ENCODE measurements at places on chromosomes 5 and 9.

DNA sequence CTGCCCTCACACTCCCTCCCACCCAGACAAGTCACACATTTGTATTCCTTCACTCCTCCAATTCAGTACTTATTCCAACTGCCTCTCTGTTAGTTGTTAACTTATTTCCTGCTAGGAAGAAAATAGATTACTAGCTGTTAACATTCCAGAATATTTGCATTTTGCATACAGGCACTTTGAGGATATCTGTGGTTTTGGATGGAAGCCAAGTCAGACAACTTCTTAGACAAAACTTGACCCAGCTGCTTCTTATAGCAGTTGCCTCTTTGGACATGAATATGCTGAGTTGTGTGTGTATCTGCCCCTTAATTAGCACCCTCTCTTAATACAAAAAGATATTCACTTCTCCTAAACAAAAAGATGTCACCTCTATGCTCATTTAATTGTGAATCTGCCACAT is 1280.6 kb upstream of the ACO1 start:
- no peak for DNase-seq

DNA sequence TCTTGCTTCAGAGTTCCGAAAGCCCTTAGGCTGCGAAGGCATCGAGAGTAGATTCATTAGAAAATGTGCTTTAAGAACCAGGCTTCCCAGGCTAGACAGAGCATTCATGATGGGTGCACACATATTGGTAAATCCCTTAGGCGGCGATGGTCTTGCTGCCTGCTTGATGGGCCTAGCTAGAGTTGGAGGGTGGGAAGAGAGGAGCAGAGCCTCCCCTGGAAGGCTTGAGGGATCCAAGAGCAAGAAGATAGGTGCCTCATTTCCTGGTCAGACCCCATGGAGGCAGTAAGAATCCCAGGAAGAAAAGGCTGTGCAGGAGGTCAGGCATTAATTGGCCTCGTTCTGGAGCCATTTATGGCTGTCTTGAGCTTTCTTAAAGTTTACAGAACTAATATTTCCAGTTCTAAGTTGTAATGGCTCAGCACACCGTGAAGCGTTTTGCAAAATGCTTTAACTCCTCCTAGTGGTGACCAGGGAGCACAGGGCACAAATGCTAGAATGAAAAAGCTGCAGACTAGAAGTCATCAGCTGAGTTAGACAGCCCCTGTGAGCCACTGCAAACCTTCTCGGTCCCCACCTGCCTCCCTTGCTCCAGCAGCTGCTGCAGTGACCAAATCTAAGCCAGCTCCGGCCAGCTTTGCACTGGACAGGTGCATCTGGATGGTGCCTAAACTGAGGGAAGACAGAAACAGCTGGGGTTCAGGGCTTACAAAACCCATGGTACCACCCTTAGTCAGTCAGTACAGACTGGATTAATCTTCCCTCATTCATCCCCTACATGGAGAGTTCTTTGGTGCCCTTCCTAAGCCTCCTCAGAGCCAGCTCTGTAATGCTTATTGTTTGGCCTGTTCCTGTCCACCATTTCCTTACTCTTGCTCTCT is 14.7 kb downstream of the SLC45A2 start:
- DNase-seq: peak; percentile 66

DNA sequence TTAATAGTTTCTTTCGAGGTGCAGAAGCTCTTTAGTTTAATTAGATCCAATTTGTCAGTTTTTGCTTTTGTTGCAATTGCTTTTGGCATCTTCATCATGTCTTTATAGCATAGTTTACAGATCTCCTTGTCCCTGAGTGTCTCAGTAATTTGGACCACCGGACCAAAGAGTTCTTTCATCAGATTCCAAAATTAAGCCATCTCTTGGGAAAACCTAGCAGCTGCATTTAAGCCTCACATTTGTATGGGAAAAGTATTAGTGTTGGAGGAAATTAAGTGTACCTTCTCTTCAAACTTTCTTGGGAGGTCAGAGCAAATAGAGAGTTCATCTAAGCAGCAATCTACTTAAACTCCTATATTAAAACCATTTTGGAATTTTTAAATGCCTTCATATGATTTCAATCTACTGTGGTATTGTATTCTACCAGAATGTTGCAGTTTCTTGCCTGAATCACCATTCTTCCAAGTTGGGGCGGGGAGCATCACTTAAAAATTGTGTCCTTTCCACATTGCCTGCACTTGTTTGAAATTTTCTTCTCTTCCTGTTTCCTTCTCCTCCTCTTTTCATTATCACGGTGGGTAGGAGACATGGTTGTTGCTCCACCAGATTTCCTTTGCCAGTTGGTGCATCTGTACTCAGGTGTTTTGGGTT is 97.3 kb upstream of the DAB2 start:
- DNase-seq: no peak

DNA sequence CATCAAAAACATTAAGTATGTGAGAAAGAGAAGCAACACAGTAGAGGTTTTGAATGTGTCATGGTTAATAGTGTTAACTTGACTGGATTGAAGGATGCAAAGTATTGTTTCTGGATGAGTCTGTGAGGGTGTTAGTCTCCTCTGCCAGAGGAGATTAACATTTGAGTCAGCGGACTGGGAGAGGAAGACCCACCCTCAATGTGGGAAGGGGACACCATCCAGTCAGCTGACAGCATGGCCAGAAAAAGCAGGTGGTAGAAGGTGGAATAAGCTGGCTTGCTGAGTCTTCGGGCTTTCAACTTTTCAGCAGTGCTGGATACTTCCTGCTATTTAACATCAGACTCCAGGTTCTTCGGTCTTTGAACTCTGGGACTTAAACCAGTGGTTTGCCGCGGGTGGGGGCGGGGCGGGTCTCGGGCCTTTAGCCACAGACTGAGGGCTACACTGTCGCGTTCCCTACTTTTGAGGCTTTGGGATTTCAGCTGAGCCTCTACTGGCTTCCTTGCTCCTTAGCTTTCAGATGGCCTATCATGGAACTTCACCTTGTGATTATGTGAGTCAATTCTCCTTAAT is 309.9 kb upstream of the ST8SIA4 start:
- DNase-seq: no peak

DNA sequence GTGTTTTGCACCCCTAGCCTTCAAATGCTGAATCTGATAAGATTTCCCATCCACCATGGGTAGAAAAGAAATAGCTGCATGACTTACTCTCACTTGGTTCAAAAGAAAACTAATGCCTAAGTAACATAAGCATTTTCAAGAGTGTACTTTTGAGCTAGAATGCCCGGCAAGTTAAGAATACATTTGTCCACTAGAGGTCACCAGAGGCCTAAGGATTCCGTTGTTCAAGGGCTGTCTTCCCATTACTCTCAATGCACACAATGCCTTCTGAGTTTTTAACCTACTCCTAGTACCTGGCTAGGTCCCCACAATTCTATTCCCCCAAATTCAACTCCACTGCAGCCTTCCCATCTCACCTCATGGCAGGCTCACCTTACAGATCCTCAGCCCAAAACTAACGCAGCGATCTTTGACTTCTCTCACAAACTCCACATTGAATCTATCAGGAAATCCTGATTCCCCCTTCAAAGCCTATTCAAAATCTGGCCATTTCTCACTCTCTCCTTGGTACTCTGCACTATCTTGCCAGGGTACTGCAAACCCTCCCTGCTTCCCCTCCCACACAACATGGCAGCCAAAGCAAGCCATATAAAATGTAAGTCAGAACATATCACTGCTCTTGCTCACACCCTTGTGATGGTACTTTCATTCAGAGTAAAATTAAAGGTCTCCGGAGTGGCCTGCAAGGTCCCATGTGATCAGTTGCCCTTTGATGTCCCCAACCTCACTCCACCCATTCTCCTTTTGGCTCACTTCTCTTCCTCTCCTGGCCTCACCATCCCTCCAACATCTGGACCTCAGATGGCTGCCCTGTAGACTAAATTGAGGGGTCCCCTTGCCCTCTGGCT is 13.4 kb downstream of the OXCT1 start:
- DNase-seq: peak; percentile 59

DNA sequence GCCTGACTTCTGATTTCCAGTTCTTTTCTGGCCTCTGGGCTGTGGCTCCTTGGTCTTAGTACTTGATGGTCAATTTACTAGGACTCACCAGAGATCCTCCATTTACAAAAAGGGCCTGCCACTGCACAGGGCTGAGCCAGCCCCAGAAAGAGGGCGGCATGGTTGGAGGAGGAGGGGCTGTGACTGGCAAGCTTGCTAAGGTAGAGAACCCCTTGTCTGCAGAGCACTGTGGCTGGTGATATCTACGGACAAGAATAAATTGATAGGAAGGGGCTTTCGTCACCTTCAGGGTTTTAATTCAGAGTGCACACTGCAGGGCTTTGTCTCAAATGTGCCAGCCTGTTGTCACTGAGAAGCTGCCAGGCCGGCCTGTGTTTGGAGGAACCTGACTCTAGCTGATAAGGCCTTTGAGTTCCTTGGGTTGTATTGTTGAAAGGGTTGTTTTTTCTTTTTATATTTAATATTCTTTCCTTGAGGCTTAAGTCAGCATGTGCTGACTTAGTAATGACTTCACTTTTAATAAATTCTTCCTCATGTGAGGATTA is 15.1 kb downstream of the SLC22A5 start:
- DNase-seq: no peak

DNA sequence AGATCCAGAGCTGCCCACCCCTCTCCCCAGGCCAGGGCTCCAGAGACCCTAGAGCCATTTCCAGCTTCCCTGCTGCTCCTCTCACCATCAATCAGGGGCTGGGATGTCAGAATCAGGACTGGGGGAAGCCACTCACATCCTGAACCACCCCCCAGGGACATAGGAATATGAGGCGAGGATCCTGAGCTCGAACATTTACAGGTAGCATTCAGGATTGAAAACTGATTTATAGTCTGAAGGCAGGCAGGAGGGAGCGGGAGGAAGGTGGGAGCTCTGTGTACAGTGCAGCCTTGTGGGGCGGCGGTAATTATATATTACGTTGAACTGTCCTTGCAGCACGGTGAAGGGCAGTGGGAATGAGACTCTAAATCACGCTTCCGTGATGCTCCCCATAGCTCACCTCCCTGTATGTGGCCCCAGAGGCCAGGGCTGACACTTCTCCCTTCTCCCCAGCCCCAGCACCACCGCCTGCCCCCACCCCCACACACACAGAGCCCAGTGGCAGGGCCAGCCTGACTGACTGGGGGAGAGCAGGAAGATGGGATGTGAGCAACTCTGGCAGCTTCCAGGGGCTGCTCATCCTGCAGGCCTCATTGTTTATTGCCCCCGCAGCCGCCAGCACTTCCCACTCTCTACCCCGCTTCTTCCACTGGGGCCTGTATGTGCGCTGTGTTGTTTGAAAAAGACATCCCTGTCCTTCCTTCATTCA is 76.0 kb upstream of the HSPA9 start:
- DNase-seq: no peak

GRCh38 chr5:147750065-147750464 is 32.5 kb downstream of the JAKMIP2 start:
- DNase-seq: no peak

DNA sequence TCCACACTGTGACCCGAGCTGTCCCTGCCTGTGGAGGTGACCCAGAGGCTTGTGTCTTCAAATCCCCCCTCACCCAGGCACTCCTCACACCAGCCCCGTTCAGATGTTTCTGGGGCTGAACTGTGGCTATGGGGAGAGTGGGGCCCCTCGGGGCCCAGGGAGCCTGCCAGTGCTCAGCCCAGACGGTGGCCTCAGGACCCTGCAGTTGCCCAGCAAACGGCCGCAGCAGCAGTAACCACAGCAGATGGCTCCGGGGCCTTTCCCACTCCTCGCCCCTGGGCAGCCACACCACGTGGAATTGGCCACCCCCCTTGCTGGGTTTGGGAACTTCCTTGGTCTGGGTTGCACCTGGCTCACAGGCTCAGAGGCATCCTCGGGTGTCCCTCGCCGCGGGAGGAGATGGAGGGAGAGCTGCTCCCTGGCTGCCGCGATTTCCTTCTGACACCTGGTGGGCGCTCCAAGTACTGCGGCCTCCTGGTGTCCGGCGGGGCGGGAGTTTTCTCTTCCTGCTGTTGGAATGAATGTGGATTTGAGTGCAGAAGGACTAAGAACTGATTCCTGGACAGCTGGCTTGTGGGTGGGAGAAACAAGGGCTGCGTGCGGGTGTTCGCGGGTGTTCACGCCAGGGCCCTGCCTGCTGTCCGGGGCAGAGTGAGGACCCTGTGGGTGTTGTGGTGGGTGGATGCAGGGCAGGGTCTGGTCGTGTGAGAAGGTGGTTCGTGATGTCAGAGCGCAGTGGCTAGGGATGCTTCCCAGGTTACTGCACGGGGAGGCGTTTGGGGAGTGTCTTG is 97.5 kb downstream of the COL5A1 start:
- DNase-seq: peak; percentile 58

DNA sequence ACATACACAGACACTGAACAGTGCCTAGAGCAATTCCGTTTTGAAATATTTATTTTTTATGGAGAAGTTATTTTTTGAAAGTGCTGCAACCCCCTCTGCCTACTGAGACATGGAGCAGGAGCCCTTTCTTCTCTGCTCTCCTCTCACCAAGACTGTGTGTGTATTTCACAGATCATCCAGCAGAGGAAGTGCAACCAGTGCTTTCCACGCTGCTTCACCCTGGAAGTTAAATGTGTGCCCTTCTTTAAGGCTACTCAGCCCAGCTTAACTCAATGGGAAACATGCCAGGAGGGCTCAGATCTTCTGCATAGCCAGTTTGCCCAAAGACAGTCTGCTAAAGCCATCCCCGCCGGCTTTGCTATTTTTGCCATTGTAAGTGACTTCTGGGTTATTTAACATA is 606.3 kb downstream of the TLE1 start:
- DNase-seq: no peak

GRCh38 chr5:141846031-141846430 is 32.2 kb downstream of the PCDH1 start:
- no peak for DNase-seq

GRCh38 chr9:12670006-12670405 is 23.2 kb upstream of the TYRP1 start:
- DNase-seq: no peak

DNA sequence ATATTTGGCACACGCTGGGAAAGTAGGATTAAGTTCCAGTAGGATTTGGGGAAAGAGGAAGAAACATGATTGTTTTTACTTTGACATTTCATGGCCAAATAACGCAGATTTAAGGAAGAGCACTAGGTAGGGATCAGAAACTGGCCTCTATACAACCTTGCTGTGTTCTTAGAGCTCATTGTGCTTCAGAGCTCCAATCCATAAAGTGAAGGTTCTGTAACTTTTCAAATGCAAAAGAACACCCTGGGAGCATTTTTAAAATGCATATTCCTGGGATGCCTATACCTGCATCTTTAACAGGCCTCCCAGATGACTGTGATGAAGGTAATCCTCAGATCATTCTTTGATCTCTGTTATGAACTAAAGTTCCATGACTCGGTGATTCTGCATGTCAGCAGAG is 77.1 kb downstream of the YIPF5 start:
- no peak for DNase-seq

DNA sequence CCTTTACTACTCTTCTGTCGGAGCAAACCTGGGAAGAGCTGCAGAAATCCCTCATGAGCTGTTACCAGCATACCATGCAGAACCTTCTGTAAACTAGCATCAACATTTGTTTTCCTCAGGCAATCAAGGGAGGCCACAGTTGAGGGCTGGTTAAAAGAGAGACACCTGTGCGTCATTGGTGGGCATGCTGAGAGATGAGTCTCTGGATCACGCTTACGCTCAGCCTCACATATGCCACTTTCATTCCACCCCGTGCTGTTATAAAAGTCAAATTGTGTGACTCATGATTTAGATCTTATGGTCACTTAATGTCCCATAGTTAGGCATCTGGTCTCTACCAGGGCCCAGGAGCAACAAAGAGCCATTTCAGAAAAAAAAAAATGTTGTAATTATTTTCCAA is 18.1 kb upstream of the ICE1 start:
- DNase-seq: no peak

Data from GM20000 (cell line).